Stimulated activated CD4-positive, alpha-beta T cell treated with anti-CD3 and anti-CD28 coated beads, TNF-alpha, amount 100 ng/mL, for 48 hours (primary cell): ENCODE measurements at places on chromosomes 16 and 17.
A peak's percentile ranks its signal among the peaks of the same experiment; 100 is the strongest.

GRCh38 chr16:69366431-69366830 is 14.8 kb upstream of the TMED6 start:
- DNase-seq = peak; percentile 5

- no peak for DNase-seq
Measured at GRCh38 chr17:75610103-75610984, 22.7 kb downstream of the MYO15B start.

DNA sequence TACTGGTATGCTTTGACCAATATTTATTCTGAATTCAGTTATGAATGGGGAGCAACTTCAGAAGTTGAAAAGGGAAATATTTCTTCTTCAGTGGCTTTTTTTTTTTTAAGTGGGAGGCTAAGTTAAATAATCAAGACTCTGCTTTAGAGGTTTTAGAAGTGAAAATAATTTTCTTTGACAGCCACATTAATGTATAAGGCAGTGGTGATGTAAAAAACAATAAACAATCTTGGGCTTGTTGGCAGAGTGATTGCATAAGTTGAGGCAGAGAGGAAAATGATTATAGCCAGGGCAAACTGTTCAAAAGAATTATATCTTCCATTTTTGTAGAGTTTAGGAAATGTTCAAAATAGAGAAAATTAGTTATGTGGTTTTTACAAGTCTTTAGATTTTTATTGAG is 5.4 kb upstream of the KRT12 start:
- no peak for DNase-seq

DNA sequence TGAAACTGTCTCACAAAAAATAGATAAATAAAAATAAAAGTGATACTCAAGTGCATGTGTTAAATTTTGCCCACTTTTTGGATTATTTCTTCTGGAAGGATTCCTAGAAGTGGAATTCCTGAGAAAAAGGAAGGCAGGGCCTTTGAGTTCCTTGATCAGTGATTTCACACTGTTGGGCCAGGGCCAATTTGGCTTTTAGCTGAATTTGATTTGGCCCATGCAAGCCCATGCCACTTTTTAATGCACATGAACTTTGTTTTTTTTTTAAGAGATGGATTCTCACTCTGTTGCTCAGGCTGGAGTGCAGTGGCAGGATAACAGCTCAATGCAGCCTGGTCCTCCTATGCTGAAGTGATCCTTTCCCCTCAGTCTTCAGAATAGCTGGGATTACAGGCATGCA is 96.3 kb downstream of the TNFRSF13B start:
- DNase-seq = no peak

DNA sequence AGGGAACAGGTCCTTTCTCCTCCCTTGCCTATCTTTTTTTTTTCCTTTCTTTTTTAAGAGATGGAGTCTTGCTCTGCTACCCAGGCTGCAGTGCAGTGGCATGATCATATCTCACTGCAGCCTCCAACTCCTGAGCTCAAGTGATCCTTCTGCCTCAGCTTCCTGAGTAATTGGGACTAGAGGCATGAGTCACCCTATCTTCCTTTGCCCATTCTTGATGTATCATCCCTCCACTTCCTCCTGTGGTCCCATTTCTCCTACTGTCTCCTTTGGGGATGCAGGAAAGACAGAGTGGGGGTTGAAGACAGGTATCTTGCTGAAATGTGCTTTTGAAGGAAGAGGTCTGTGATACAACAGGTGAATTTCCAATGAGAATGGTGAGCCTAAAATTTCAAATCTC is 5.5 kb downstream of the MYO19 start:
- no peak for DNase-seq

DNA sequence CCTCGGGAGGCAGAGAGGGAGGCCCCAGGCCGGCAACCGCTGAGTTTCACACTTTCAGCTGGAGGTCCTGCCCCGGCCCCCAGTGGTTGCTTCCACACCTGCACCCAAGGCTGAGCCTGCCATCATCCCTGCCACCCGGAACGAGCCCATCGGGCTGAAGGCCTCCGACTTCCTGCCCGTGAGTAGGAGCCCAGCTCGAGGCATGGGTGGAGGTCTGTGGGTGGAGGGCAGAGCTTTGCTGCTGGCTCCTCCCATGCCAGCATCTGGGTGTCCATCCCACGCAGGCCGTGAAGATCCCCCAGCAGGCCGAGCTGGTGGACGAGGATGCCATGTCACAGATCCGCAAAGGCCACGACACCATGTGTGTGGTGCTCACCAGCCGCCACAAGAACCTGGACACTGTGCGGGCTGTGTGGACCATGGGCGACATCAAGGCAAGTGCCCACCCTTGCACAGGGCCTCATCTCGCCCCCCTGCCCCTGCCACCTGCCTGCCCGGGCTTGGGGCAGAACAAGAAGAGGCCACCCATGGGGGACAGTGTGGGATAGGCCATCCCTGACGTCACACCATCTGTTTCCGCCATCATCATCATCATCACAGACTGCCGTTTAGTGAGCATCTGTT is 19.6 kb downstream of the KATNB1 start:
- no peak for DNase-seq

DNA sequence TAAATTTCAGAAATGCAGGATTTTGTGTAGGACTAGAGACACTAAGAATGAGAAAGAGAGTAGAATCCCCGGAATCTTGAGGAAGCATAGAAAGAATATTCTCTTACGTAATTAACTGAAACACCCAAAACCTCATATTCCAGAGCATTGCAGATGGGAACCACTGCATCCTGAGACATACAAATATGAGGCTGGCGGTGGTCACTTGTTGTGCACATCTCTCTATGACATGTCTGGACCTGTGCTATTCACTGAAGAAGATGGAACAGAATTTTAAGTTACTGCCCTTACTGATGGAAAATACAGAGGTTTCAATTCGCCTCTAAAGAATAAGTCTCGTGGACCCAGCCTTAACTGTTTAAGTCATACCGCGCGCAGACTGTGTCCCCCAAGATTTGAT is 806 bp downstream of the RAD51C start:
- DNase-seq = no peak

DNA sequence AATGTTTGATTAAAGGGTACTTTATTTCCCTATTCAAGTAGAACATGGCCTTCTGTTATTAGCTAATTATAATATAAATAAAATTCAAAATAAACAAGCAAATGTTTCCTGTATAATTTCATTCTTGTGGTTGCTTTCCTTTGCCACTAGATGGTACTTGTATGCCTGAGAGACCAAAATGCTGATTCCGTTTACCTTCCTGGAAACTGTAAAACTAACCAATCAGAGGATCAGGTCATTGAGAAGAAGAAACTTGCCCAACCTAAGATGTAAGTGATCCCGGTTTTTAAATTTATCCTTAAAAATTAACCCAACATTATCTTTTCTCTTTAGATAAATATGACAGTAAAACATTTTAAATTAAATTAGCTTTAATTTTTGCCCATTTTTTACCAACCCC is 8.1 kb upstream of the ABCA5 start:
- DNase-seq = no peak

- DNase-seq = peak; percentile 89
Measured at GRCh38 chr17:46922804-46923635, at the start of gene GOSR2. Gene GOSR2 (plus strand): TSS chr17:46923160. CDS start chr17:46923193, 33 bp downstream.

- DNase-seq = no peak
Measured at GRCh38 chr16:65601781-65602180, 479.9 kb upstream of the CDH11 start.

GRCh38 chr17:33167736-33168135 is 125.4 kb downstream of the ASIC2 start:
- DNase-seq = no peak

GRCh38 chr17:55745258-55745657 is 5.6 kb upstream of the PCTP start:
- no peak for DNase-seq

DNA sequence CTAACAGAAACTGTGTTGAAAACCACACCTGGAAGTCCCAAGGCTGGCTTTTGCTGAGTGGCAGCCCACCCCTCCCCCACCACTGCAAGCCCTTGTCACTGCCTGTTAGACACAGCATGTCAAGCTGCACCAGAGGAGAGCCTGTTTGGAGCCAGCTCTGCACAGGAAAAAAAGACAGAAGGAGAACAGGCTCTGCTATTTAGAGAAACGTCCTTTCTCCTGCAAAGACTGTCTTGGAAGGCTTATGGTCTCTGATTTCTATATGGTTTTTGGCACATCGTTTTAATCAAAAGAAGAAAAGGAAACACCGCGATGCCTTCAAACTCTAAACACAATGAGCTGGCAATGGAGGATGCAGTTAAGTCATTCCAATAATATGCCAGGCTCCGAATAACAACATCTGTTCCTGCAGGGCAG is 275.5 kb downstream of the MAP2K4 start:
- no peak for DNase-seq

- peak; percentile 66 for DNase-seq
Measured at GRCh38 chr17:76623271-76624146, 20.0 kb downstream of the ST6GALNAC1 start.

DNA sequence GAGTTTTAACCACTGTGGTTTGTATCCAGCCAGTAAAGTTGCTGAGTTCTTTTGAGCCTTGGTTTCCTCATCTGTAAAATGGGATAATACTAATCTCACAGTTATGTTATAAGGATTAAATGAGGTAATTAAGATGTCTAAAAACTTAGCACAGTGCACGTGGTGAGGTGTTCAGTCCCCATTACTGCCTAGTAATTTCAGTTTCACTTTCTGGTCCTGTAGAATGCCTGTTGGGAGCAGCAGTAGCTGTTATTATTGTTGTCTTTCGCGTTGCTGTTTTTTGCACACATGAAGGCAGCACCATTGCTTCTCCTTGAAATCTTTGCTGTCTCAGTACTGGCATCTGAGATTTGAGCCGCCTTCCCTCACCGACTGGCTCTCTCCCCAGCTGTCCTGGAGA is 182.4 kb downstream of the DNAH9 start:
- no peak for DNase-seq

DNA sequence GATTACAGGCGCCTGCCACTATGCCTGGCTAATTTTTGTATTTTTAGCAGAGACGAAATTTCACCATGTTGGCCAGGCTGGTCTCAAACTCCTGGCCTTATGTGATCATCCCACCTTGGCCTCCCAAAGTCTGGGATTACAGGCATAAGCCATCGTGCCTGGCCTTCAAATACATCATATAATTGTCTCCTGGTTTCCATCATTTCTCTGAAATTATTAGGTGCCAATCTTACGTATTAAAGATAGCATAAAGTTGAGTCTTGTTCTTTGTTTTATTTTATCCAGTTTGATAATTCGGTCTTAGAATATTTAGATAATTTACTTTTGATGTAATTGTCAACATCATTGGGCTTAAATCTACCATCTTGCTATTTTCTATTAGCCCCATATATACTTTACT is 32.8 kb upstream of the TMEM92 start:
- no peak for DNase-seq

GRCh38 chr17:4204710-4205173 is 59.0 kb downstream of the ANKFY1 start:
- DNase-seq = no peak

- DNase-seq = no peak
Measured at GRCh38 chr16:84899414-84899813, 79.6 kb downstream of the CRISPLD2 start.

GRCh38 chr17:48187872-48188608 is 80.5 kb downstream of the SNX11 start:
- DNase-seq = no peak

DNA sequence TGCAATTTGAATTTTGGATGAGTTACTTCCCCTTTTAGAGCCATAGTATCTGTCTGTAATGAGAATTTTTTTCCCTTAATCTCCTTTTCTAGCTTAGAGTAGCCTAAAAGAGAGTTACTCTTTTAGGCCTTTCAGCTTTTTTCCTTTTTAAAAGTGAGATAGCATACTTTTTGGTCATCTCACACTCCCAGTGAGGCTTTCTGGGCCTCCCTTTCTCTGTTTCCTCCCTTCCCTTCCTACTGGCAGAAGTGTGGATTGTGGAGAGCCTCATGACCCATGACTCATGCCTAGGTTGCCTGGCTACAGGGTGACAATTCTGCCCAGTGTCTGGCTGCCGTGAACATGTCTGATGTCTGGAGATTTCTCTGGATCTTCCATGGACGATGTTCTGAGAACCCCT is 15.2 kb downstream of the KRT23 start:
- DNase-seq = no peak

- no peak for DNase-seq
Measured at GRCh38 chr17:29074488-29074887, 31.5 kb downstream of the PIPOX start.

- no peak for DNase-seq
Measured at GRCh38 chr16:51149251-51149661, 1.8 kb downstream of the SALL1 start.

DNA sequence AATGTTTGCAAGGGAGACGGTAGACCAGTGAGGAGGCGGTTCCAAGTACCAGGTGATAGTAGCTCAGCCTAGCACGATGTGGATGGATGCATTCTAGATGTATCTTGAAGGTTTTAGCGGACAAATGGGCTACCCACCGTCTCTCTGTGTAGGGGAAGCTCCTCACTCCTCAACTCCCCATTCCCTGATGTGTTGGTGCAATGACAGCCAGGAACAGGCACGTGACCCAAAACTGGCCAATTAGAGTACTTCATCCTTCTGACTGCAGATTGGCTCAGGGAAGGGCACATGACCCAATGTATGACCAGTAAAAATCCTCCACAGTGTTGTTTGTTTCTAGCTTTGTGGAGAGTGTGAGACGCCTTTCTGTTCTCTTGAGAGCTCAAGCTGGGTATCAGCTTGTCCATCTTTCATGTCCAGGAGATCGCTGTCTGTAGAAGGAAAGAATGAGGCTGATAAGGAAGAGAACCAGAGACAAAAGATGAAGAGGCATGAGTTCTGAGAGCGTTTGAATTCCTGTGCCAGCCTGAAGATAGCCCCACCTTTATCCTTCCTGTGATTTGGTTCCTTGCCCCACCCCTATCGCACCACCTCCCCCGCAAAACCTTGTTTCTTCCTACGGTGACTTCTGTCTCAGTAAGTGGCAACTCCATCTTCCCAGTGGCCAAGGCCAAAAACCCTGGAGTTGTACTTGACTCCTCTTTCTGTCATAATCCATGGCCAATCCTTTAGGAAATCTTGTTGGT is 2.3 kb upstream of the BORCS6 start:
- no peak for DNase-seq

DNA sequence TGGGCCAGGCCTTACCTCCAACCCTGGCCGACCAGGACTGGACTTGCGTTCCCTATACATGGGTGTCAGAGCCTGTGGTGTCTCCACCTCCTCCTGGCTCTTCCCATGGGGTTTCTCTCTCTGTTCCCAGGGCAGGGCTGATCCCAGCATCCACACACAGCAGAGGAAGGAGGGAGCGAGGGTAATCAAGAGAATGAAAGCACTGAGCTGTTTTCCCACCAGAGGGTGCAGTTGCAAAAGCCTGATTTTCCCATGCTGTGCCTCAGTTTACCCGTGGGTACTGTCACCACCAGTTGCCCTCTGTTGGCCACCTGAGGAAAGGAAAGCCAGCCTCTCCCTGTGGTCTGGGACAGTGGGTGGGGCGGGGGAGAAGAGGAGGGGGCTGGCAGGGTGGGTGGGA is 249.7 kb upstream of the GSE1 start:
- DNase-seq = no peak

GRCh38 chr17:48102798-48103715 is 1.8 kb upstream of the CBX1 start:
- no peak for DNase-seq
